ENCODE measurements at places on chromosomes 1 and 21.

DNA sequence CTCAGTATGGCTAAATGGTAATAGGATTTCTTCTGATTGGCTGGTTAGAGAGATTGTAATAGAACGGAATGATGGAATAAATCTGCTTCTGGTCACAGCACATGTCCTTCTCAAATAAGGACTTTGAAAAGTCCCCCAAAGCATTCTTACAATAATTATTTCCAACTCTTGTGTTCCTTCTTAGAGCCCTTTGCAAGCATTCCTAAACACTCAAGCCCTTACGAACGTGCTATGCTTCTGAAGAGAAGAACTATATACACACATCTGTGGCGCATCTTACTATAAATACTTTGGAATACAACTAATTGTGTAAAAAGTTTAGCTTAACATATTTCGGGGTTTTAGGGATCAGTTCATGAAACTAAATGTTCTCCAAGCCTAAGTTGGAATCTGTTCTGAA is 25.6 kb downstream of the CLIC4 start:
- DNase-seq = no peak

DNA sequence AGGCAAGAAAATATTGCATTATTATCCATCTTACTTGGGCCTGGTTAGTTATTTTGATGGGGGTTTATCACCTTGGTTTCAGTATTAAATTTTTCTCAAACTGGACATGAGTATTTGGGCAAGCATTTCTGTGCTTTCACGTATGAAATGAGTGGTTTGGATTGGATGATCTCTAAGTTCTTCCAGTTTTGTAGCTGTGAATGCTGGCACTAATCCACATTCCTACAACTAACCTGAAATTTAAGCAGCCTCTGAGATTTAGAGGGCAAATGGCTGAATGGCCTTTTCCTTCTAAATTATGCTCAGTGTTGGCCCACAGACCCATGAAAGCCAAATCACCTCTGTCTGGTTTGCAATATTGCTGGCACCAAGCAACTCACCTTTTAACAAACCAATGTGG is 475.0 kb upstream of the B3GALT2 start:
- DNase-seq = no peak

DNA sequence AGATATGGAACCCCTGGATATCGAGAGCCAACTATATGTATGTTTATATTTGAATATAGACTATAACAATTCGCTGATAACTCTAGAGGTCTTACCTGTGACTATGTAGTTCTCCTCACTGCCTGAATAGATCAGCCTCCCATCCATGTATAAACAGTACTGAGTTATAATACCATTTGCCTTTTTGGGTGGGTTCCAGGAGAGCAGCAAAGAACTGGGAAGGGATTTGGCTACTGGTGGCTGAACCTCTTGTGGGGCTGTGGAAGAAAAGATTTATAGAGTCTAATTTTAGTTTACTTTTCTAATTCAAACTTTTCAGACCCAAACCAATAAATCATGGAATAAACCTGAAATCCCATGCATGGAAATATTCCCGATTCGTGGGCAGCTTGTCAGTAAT is 376.9 kb downstream of the USH2A start:
- DNase-seq = no peak

- DNase-seq = no peak
Measured at GRCh38 chr21:34692458-34693020, 23.7 kb downstream of the CLIC6 start.

- DNase-seq = no peak
Measured at GRCh38 chr21:16837321-16837720, 675.5 kb upstream of the CXADR start.

- DNase-seq = peak; percentile 47
Measured at GRCh38 chr1:161069731-161070270, at the start of gene ARHGAP30. ARHGAP30 (minus strand) TSS chr1:161069891; CDS start chr1:161069624, 267 bp downstream.

DNA sequence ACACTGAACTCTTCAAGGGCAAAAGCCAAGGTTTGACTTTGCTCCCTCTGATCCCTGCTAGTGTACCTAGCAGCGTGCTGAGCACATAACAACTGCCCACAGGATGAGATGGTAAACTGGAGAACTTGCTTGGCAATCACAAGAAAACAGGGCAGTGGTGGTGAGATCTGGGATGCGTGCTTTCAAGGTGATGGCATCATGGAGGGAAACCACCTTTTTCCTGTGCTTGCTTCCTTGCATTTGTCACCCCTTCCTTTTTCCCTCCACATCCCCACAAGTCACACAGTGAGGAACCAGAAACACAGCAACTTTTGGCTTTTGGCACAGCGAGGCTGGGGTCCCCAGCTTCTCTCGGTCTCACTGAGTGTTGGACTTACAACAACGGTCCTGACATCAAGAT is 31.4 kb upstream of the BECN2 start:
- DNase-seq = no peak

DNA sequence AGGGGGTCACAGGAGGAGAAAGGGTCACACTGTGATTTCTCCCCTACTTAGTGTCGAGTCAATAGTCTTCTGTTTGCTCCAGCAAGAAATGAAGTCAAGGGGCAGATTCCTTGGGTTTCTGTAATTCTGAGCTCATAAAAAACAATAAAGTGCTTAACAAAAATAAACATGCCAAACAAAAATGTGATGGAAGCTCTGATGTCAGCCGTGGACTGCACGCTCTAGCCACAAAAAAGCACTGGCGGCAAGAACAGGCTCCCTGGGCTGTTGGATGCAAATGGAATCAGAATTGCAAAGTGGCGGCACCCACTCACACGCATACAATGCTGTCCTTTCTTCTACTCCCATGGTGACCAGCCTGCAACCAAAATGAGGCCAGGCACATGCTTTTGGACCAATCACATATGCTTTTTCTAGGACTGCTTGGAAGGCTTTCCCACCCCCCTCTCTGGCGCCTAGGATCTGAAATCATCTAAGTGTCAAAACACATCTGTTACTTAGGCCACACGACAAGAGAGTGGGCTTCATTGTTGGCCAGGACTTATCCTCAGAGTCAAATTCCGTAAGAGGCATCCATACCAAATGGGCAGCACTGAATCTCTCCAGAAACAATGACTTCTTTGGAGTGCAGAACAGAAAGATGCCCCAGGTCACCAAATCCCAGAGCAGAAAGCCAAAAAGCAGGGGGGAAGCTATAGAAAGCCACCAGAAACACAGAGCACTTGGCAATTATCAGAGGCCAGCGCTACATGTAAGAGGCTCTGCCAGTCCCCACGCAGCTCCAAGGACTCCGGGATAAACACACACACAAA is 9.2 kb downstream of the C1orf198 start:
- no peak for DNase-seq

DNA sequence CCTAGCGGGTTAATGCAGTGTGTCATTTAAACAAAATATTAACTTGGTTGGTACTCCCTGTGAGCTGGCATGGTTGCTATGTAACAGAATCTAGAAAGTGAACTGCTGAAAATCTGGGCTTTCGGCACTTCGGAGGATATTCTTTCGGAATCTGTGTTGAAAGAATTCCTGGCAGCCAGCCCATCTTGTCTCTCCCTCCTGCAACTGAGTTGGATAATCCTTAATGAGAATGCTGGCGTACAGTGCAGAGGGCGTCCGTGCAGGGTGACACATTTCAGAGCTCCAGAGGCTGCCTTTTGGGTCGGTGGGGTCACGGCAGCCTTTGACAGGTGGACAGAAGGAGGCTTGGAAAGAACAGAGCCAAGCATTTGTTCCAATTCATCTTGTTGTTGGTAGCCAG is 3.7 kb downstream of the KAZN start:
- DNase-seq = no peak

DNA sequence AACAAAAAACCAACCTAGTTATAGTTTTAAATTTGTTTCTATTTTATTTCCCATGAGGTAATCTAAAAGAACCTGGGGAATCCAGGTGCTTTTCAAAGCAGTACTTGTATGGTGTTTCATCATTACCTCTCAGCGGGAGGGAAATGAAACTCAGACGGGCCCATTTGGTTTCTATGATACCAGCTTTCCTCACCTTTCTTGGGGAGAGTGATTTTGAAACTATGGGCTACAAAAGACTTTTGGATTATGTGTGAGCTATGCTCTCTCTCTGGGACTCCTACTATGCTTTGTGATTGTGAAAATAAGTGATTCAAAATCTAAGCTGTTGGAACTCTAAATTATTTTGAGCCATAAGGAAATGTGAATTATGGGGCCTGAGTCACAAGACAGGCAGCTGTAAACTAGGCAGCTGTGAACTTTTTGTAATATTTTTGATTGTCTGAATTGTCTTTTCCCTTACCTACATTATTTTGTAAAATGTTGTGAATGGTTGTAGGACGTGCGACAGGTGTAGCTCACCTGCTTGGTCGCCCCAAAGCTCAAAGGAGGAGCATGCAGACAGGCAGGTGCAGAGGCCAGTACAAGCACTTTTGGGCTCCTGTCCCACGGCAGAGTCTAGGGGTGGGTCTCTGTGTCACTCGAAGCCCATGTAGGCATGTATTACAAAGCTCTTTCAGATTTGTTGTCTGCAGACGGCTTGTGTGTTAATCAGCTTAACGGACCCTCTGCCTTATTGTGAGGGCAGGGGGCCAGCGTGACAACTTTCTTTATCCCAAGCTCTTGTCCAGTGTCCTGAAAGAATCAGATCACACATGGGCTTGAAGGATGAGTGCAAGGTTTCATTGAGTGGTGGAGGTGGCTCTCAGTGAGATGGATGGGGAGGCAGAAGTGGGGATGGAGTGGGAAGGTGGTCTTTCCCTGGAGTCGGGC is 64.8 kb upstream of the BACH1 start:
- no peak for DNase-seq

- peak; percentile 14 for DNase-seq
Measured at GRCh38 chr1:241639623-241640148, 483 bp downstream of the CHML start.

GRCh38 chr1:93844262-93845045 is 34.6 kb downstream of the DNTTIP2 start:
- DNase-seq = no peak
